ENCODE measurements at places on chromosomes 6 and 20.

- no peak for DNase-seq
Measured at GRCh38 chr6:27847706-27848105, 64.5 kb downstream of the OR2B2 start.

GRCh38 chr6:41721414-41721813 is 14.0 kb downstream of the TFEB start:
- DNase-seq = no peak

DNA sequence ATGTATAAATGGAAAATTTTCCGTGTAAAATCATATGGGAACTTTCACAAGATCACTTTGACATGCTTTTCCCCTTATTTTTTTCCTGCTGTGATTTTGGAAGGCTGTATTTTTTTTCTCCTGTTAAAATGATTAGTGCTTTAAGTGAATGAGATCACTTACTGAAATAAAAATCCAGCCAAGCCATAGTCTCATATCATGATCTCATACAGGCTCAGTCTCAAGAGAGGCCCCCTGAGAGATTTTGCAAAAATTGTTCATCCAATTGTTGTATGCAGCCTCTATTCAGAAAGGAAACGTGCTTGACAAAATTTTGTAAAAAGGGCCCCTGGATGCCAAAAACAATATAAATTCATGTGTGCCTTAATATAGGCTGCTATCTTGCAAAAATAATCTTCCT is 528.2 kb downstream of the HDGFL1 start:
- peak; percentile 7 for DNase-seq

GRCh38 chr6:47587493-47587892 is 109.9 kb downstream of the CD2AP start:
- peak; percentile 5 for DNase-seq

GRCh38 chr6:85484948-85485347 is 35.1 kb downstream of the NT5E start:
- no peak for DNase-seq

- no peak for DNase-seq
Measured at GRCh38 chr6:44779130-44779826, 391.8 kb downstream of the CDC5L start.

DNA sequence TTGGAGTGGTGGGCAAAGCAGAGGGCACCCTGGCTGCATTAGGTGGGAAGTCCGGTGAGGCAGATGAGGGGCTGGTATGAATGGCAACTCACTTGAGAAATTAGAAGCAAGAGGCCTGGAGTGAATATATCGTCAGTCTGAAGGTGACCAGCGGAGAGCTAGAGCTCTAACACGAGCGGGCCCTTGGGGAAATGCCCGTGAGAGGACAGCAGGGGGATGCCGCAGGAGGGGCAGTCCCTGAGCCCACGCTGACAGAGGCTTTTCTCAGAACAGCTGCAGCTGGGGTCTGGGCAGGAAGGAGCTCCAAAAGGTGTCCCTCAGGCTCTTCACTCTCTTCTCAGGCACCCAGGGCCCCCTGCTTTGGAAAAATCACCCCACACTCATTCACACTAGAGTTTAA is 32.0 kb upstream of the CD93 start:
- DNase-seq = no peak

GRCh38 chr6:17905611-17906592 is 81.5 kb downstream of the KIF13A start:
- peak; percentile 53 for DNase-seq

DNA sequence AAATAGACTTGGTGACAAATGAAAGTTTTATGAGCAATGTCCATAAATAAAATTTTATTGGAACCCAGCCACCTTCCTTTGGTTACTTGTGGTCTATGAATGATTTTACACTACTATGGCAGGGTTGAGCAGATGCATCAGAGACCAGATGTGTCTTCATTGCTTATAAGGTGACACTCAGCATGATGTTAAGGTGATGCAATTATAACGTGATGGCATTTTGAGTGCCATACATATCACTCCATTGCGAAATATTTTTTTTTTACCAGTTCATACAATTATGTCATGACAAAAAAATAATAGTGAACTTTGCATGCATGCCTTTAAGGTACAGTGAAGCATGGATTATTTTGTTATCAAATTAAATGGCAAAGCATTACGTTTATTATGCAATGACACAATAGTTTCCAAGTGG is 96.0 kb downstream of the ADTRP start:
- no peak for DNase-seq

GRCh38 chr20:53943522-53944291 is 126.7 kb downstream of the BCAS1 start:
- no peak for DNase-seq

- DNase-seq = peak; percentile 56
Measured at GRCh38 chr6:21396313-21396712, 197.2 kb upstream of the SOX4 start.

GRCh38 chr6:136087986-136088385 is 162.1 kb downstream of the MTFR2 start:
- no peak for DNase-seq

DNA sequence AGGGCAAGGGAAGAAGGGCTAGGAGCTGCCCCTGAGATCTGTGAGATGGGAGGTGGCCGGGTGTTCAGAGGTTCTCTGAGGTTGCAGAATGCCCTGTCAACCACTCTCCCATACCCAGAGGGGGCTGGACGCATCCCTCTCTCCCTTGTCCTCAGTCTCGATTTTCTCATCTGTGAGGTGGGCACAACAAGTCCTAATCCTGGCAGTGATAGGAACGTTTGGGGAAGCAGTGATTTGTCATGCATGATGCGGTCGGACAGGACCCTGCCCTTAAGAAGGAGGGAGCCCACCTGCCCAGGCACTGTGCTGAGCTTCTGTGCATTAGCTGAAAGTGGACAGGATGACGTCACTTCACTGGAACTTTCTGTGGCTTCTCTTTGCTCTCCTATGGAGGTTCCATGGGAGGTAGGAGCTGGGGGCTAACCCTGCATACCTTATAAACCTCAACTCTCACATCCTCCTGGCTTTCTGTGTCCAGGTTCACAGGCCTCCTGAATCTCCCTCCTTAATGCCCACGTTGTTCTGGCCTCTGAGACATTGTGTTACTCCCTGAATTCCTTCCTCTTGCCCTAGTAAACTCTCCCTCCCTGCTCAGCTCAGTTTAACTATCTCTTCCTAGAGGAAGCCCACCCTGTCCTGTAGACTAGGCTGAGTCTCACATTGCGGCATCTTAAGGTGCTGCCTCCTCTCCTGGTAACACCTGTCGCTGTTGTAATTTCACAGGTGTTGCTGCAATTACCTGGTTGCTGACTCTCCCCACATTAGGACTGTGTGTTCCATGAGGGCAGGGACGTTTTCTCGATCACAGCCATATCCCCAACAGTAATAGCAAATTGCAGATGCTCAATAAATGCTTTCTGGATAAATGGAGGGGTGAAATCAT is 30.1 kb upstream of the CSNK2A1 start:
- no peak for DNase-seq

DNA sequence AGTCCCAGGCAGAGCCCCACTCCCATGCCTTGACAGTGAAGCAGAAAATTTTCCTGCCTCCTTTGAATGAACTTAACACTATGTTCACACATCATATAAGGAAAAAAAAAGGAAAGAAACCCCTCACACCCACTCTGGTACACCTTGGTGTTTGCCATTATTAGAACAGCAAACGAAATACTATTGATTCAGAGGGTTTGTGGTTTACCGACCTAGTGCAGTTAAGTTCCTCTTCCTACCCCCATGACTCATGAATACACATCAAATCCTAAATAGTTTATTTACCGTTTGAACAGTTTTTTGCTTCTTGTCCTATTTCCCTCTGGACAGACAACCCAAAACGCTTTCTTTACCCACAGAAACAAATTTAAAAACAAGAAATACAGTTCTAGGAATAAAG is 237.7 kb downstream of the FOXA2 start:
- no peak for DNase-seq

GRCh38 chr6:149140137-149140909 is 177.2 kb upstream of the TAB2 start:
- DNase-seq = no peak

- DNase-seq = no peak
Measured at GRCh38 chr6:156801712-156802111, 24.5 kb downstream of the ARID1B start.

GRCh38 chr6:35058358-35058675 is 82.8 kb downstream of the TCP11 start:
- DNase-seq = no peak

- no peak for DNase-seq
Measured at GRCh38 chr20:61587681-61588289, 335.7 kb downstream of the CDH4 start.

- no peak for DNase-seq
Measured at GRCh38 chr6:92681401-92681800, 738.0 kb downstream of the EPHA7 start.

DNA sequence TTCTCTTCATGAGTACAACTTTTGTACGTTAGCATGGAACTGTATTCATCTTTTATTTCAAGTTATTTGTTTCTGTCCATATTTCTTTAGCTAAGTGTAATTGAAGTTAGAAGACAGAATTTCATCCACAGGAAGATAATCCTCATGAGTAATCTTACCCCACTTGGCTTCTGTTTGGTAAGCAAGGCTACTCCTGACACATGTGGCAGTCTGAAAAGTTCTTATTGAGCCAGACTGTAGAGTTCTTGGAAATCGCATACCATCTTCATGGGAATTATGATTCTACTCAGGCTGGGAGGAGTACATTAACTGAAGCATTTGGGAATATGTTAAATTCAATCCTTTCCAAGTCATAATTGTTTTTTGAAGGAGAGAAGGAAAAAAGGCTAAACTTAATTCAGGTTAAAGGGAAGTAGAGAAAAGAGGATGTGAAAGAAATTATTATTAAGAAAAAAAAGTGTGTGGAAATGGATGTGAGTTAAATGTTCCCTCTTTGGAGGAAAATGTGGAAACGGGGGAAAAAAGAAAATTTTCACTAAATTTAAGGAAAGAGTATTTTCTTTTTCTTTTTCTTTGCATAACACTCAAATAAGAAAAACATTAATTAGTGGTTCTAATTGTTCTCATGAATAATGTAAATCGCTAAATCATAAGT is 41.5 kb upstream of the TENT5A start:
- DNase-seq = peak; percentile 20

DNA sequence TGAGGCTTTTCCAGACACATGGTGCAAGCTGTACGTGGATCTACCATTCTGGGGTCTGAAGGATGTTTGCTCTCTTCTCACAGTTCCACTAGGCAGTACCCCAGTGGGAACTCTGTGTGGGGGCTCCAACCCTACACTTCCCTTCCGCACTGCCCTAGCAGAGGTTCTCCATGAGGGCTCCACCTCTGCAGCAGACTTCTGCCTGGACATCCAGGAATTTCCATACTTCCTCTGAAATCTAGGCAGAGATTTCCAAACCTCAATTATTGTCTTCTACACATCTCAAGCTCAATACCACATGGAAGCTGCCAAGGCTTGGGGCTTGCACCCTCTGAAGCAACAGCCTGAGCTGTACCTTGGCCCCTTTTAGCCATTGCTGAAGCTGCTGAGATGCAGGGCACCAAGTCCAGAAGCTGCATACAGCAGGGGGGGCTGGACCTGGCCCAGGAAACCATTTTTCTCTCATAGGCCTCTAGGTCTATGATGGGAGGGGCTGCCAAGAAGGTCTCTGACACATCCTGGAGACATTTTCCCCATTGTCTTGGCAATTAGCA is 11.6 kb downstream of the PDSS2 start:
- no peak for DNase-seq

DNA sequence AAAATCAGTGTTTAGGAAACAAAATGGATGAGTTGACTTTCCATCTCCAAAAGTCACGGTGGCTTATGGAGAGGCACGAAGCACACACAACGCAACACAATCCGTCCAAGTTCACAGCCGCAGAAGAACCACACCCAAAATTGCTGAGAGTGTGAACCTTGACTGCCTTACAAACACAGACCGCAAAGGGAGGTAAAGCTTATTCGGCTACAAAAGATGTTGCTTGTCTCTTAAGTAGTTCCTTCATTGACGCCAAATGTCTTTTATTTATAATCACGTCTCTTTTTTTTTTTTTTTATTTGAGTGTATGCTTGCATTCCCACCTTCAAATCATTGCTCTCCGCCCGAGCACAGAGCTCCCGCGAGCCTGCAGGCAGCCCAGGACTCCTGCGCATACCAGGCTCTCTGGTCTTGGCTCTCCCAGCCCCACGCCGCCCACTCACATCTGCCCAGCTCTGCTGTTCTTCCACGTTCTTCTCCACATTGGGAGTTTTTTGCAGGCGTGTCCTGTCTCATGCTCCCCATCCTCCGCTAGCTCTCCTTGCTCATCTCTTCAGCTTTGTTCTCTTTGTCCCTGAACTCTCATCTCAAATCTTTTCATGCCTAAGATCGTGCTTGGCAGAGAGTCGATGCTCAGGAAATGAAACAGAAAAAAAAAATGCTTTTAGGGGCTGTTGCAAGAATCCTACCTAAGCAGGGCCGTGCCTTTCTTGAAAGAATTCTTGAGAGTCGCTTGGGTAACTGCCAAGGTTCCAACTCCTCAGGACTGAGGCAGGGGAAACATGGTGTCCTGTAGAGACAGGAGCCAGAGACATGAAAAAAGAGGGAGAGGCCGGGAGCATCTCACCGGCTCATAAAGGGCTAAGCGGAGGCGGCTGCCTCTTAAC is 25.8 kb downstream of the LY86 start:
- no peak for DNase-seq
